Activated naive CD8-positive, alpha-beta T cell treated with anti-CD3 and anti-CD28 coated beads, Interleukin-2, amount 10 ng/mL, durations not matched to agents 7 days and 5 days (primary cell): ENCODE measurements at places on chromosomes 2 and 18. TPM values are rescaled to one million over a fixed set of nuclear protein-coding genes. Genes with fewer than 3 reads are reported as not detected.

LCT gene
- total RNA-seq, result 0.14 TPM

IL1RL2 gene
- not detected for total RNA-seq

GEN1 gene
- total RNA-seq, result 30.6 TPM

ANKRD36 gene
- total RNA-seq, result 68.9 TPM

SNORC gene
- total RNA-seq, result 1.5 TPM

CAPN14 gene
- total RNA-seq, result 0.28 TPM
